Activated CD4-positive, alpha-beta T cell treated with anti-CD3 and anti-CD28 coated beads for 36 hours (primary cell): ENCODE measurements at places on chromosomes 3 and 15. TPM values are rescaled to one million over a fixed set of nuclear protein-coding genes. Genes with fewer than 3 reads are reported as not detected.

DNA sequence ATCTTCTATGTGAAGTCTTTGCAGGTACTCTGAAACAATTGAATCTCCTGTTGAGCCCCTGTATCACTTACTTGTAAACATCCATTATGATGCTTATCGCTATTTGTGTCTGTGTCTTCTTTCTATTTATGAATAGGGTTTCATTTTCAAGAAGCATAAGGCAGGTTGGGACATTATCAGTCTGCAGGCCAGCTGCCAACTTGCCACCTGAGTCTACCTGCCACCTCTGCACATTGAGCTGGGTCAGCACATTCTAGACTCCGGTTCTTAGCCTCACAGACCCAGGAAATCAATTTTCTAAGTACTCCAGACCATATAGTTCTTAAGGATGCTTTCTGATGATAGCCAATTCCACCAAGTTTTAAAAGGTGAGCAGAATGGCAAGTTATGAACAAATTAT is 105.7 kb upstream of the MCTP2 start:
- no peaks in the 10 kb centered on the region for H3K4me1 ChIP-seq
- no peak for DNase-seq
- H3K27ac ChIP-seq, result no peak overlapping the region

DNA sequence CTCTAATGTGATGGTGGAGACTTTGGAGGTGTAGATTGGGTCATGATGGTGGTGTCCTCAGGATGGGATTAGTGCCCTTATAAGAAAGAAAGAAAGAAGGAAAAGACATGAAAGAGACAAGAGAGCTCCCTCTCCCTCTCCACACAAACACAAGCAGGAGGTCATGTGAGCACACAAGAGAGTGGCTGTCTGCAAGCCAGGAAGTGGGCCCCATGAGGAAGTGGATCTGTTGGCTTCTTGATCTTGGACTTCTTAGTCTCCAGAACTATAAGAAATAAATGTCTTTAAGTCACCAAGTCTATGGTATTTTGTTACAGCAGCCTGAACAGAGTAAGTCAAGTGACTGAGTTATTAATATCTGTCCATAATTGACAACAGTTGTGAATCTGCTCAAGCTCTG is 17.1 kb downstream of the IQCB1 start:
- no peak overlapping the region for H3K4me3 ChIP-seq
- peaks cover 79% of the 10 kb centered on the region for H3K36me3 ChIP-seq
- peaks cover 32% of the 10 kb centered on the region for H3K4me1 ChIP-seq
- no peak overlapping the region for H3K27ac ChIP-seq
- no peak for DNase-seq

- H3K4me3 ChIP-seq, result no peak overlapping the region
- H3K36me3 ChIP-seq, result no peaks in the 10 kb centered on the region
- peaks cover 10% of the 10 kb centered on the region for H3K27me3 ChIP-seq
- no peak overlapping the region for H3K27ac ChIP-seq
- DNase-seq, result no peak
- no peaks in the 10 kb centered on the region for H3K4me1 ChIP-seq
These were observed 8.7 kb downstream of the PCSK6 start for GRCh38 chr15:101480613-101481380.

GRCh38 chr15:89177633-89178306 is 43.6 kb downstream of the RLBP1 start:
- H3K27ac ChIP-seq, result peak overlapping the region; percentile 91
- no peaks in the 10 kb centered on the region for H3K27me3 ChIP-seq
- H3K4me3 ChIP-seq, result no peak overlapping the region
- peaks cover 40% of the 10 kb centered on the region for H3K4me1 ChIP-seq

DNA sequence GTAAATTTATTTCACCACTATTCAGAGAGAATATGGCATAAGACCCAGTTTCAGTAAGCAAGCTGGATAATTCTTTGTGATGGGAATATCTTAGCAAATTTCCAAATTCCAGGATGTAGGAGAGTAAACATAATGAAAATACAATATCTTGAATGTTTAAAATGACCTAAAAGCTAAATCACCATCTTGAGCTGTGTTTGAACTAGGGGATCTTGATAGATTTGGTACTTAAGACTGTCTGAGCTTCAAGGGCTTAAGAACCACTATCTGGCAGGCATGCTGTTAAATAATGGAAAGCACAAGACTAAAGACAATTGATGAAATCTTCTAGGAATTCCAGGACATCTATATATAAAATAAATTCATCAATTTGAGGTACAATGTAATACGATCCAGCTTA is 217.7 kb downstream of the ATP8B4 start:
- H3K4me3 ChIP-seq, result no peak overlapping the region
- no peaks in the 10 kb centered on the region for H3K36me3 ChIP-seq
- H3K27ac ChIP-seq, result no peak overlapping the region
- no peak for DNase-seq

GABRB3 gene
- not detected for total RNA-seq

- H3K4me3 ChIP-seq, result no peak overlapping the region
- H3K27me3 ChIP-seq, result peaks cover 4% of the 10 kb centered on the region
- no peaks in the 10 kb centered on the region for H3K36me3 ChIP-seq
- H3K4me1 ChIP-seq, result no peaks in the 10 kb centered on the region
These were observed 150.0 kb downstream of the CLSTN2 start for GRCh38 chr3:140085001-140085400.

DNA sequence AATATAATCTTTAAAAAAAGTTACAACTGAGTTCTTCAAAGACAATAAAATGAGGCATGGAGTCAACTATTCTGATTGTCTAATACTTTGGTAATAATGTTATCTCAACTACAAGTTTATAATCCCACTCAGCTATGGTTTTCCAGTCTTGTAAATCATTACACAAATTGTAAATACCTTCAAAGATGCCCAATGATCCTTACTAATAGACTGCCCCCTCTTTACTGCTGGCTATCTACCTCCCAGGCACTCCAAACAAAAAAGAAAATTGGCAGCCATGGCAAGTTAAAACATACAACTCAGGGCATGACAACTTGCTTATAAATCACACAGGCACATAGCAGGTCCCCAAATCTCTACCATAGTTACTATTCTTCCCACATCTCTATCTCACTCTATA is 58.5 kb downstream of the ZNF280D start:
- H3K27ac ChIP-seq, result no peak overlapping the region
- DNase-seq, result no peak
- H3K36me3 ChIP-seq, result peaks cover 20% of the 10 kb centered on the region
- H3K4me1 ChIP-seq, result no peaks in the 10 kb centered on the region
- no peaks in the 10 kb centered on the region for H3K27me3 ChIP-seq

DNA sequence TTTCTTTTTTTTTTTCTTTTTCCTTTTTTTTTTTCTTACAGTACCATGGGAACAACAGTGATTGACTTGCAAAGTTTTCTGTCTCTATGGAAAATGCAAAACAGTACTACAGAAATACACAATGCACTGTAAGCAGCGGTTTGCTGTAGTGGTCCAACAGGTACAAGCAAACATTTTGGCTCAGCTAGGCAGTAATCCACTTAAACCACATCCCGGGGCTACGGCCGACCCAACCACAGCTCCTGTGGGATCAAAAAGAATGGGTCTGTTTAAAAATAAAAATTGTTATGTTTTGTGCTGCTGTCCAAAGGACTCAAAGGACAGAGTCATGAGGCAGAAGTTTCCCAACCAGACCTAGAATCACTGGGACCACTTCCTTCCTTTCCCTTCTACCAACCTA is 667.1 kb upstream of the ADAMTS9 start:
- H3K4me3 ChIP-seq, result no peak overlapping the region
- peaks cover 2% of the 10 kb centered on the region for H3K4me1 ChIP-seq
- no peak overlapping the region for H3K27ac ChIP-seq
- peaks cover 28% of the 10 kb centered on the region for H3K27me3 ChIP-seq
- DNase-seq, result no peak

DNA sequence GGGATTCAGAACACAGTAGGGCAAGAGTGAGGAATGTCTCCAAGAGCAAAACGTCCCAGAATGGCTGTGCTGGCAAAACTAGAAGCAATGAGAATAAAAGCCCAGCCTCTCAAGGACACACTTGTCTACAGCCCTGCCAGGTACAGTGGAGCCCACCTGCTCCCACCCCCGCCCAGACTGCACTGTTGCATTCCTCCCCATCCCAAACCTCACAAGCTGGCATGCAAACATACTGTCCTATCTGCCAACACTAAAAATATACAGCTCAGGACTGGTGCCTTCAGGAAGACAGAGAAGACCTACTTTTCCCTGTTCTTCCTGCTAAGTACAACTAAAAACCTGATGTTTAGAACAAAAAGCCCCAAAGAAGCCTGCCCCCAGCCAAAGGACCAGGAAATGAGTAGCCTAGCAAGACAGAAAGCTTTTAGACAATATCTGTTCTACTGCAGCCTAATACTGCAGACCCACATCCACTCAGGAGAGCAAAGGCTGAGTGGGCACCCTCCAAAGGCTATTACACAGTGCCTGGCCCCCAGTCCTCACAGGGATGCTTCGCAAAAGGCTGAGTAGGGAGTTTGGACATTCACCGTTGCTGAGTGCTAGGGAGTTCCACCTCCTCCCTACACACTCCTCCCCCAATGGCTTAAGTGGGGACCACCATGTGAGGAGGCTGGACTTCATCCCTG is 13.5 kb downstream of the OCA2 start:
- peaks cover 4% of the 10 kb centered on the region for H3K4me1 ChIP-seq
- peaks cover 8% of the 10 kb centered on the region for H3K36me3 ChIP-seq
- DNase-seq, result no peak
- no peak overlapping the region for H3K4me3 ChIP-seq
- peaks cover 41% of the 10 kb centered on the region for H3K27me3 ChIP-seq
- no peak overlapping the region for H3K27ac ChIP-seq

DNA sequence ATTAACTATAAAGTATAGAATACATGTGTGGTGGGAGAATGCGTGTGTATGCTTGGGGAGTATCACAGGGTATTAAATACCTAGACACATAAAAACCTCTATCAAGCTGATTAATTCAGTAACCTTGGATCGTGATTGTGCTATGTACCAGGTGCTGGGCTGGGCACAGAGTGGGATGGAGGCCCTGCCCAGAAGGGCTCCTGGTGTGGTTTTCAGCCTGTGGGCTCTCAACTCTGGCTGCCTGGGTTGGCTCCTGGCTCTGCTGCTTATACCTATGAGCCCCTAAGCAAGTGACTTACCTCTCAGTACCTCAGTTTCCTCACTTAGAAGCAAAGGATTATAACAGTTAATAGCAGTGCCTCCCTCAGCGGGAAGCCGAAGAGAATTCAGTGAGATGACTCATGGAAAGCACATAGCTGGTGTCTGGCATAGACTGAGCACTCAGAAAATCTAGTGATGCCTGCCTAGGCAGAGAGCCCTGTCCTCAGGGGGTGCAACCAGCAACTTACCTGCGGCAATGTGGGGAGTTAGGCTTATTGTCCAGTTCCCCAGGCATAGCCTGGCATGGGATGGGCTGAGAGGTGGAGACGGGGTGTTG is 90.6 kb upstream of the MYZAP start:
- no peaks in the 10 kb centered on the region for H3K4me1 ChIP-seq
- no peak overlapping the region for H3K4me3 ChIP-seq
- no peak overlapping the region for H3K27ac ChIP-seq
- no peaks in the 10 kb centered on the region for H3K27me3 ChIP-seq
- DNase-seq, result no peak

GRCh38 chr15:40843885-40844695 is at the start of gene SPINT1:
SPINT1 (plus strand) TSS chr15:40844048; CDS start chr15:40844555, 507 bp downstream.
- H3K4me1 ChIP-seq, result peaks cover 26% of the 10 kb centered on the region
- H3K27ac ChIP-seq, result peak within 1 kb of the TSS; percentile 62
- DNase-seq, result peak; percentile 89
- H3K36me3 ChIP-seq, result peaks cover 2% of the 10 kb centered on the region

SHQ1 gene
- 31.3 TPM for total RNA-seq
